ENCODE measurements at places on chromosomes 5 and 9.

DNA sequence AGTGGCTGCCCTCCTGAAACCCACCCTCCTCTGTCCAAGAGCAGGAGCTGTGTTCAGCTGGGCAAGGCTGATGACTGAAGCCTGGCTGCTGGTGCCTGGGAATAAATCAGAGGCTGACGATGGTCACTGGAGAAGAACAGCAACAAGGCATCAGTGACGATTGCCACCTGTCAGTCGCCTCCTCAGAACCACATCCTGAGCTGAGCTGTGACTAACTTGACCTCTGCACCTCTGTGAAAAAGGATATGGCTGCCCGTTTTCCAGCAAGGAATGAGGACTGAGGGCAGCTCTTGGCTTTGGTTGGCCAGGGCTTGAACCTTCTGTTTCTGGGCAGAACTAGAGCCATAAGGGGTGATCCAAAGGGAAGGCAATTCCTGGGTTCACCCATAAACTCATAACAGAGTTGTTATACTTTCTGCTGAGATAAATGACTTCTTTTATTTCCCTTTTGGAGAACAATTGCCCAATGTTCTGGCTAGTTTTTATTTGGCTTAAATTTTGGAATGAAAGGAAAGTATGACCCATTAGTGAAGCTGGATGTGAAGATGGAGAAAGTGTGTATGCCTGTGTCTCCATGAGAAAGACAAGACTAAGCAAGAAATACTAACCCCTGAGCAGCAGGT is 40.1 kb downstream of the TRIP13 start:
- no peak for DNase-seq

- DNase-seq = no peak
These were observed 296.4 kb downstream of the CETN3 start for GRCh38 chr5:90113108-90113507.

GRCh38 chr9:137168573-137168903 is 1.3 kb downstream of the LRRC26 start:
- no peak for DNase-seq

DNA sequence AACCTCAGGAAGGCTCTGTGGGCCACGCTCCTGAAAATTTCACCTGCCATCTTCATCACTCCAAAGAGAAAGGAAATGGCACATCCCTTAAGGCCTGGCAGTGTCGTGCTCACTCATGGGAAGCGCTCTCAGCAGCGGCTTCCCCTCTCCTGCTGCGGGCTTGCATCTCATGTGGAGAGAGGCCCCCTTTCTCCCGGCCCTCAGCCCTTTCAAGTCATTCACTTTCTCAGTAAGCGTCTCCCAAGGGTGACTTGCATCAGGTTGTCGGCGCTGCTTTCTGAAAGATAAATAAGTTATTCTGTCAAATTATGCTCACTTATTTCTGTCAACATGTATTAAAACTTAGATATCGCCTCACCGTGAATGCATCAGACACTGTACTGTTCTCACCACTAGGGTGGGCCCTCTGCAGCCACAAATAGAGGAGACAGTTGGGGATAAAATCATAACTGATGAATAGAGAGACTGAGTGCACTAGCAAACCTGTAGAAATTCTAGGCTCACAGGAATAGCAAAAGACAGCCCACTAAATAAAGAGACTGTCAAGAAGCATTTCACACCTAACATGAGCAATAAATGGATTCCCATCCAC is 174.6 kb downstream of the RFK start:
- DNase-seq = no peak

DNA sequence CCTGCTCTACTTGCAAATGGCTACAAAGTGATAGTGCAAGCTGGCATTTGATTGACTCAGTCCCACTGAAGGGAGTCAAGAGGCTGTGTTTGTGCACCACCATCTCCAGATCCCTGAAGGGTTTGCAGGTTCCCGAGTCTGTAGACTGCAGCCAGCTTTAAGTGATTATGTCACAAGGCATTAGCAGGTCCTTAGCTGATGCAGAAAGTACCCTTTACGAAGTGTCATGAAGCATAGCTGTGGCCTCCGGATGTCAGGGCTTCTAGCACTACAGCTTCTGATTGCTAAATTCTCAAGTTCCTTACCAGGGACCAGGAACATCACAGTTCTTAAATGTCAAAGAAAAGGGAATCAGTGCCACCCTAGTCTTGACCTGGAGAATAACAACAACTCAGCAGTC is 311.3 kb upstream of the TRPC7 start:
- DNase-seq = no peak

- no peak for DNase-seq
These were observed 38.7 kb downstream of the VCAN start for GRCh38 chr5:83510260-83510659.

DNA sequence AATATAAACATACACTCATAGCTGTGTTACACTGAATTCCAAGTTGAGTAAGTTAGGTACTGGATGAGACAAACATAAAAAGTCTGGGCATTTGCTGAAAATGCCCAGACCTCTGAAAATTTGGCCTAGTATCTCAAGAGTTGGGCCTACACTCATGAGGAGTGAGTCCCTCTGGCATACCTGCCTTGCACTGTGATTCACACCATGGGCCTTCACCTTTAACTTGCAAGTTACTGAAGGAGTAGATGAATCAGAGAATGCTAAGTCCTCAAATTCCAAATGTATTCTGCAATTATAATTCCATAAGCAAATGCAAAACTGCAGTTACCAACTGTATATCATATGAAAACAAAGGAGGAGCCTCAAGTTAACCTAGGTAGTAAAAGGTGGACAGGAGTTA is 32.3 kb upstream of the C9orf40 start:
- DNase-seq = no peak

GRCh38 chr9:129353697-129354336 is 175.8 kb upstream of the IER5L start:
- no peak for DNase-seq

DNA sequence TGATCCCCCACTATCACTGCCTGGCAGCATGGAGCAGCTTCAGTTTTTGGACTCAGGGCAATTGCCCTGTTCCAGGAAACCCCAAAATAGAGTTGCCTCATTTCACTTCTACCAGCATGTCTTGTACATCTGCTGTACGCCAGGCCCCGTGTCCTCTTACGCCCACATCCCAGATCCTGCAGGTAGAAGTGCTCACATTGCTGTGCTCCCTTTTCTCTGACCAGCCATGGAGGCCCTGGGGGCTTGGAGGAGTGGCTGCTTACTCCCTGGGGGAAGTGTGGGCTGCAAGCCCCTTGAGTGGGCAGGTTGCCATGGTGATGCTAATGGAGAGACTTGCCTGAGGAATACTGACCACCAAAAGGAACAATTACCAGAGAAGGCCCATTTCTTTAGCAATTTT is 55.6 kb upstream of the KCNIP1 start:
- DNase-seq = no peak

DNA sequence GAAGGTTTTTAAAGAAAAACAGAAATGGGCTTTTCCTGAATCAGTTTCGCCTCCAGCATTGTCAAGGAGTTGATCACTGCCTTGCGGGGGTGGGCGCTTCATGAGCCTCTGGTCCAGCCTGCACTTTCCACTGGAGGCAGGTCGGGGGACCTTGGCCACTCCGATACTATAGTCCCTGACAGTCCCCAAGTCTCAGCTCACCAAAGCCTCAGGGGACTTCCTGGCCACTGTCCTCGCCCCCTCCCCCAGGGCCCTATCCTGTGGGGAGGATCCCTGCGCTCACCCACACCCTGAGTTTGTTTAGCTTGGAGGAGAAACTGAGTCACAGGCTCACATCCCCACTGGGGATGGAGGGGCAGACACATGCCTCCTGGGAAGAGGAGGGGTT is 1.4 kb downstream of the SLC6A19 start:
- DNase-seq = no peak

Measured in activated CD4-positive, CD25-positive, alpha-beta regulatory T cell treated with anti-CD3 and anti-CD28 coated beads, Interleukin-2, amount 50 U/mL, for 72 hours (primary cell).